ENCODE measurements at places on chromosomes 2 and 18.

DNA sequence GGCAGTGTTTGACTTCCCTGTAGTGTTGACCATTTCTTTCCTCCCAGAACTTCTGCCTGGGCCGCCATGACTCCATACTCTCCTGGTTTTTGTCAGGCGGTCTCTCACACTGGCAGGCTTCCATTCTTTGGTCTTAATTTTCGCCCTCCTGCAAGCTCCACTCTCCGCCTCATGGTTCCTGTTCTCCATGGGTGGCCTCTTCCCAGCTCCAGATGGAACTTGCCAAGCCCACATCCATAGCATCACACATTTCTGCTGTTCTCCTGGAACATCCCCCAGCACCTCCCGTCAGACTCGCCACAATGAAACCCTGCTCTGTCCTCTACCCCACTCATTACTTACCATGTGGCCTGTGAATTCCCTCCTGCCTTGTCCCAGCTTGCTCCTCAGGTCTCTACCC, 896 bp upstream of the AFF3 start:
- no peak for DNase-seq

DNA sequence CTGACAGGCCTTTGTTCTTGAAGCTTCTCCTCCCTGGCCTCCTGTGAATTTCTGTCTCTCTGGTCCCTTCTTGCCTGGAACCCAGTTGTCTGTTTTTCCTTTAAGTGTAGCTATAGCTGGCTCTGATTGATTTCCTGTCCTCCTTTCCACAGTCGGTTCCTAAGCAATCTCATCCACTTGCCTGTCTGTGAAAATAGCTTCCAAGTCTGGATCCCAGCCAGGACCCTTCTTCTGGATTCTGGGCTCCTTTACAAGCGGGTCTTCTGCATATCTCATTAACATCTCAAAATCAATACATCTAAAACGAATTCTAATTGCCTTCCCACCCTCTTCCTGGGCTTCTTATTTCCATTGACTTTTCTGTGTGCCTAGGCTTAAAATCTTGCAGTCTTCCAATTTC, 124.9 kb downstream of the DAW1 start:
- DNase-seq, result no peak

DNA sequence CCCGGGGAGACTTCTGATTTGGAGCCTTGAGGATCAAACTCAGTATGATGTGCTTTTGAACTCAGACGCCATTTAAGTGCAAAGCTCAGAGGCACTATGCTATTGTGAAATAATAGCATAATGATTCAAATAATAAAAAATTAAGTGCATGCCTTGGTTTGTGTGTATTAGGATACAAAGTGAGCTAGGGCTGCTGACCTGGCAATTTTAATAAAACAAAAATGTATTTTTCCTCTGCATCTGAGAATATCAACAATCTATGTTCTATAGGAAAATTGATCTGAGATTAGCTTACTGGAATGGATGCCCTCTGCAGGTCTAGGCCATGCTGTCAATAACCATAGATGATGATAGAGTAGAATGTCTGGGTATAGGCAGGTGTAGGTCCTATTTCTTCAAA, 278.8 kb downstream of the DCDC2C start:
- no peak for DNase-seq

DNA sequence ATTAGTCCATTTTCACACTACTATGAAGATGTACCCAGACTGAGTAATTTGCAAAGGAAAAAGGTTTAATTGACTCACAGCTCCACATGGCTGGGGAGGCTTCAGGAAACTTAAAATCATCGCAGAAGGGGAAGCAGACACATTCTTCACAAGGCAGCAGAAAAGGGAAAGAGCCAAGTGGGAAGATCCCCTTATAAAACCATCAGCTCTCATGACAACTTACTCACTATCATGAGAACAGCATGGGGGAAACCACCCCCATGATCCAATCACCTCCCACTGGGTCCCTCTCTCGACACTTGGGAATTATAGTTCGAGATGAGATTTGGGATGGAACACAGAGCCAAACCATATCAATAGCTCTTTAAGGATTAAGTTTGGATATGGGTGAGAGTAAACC, 246.1 kb upstream of the CYRIA start:
- no peak for DNase-seq

GRCh38 chr2:33020883-33021282, 74.1 kb downstream of the LTBP1 start:
- no peak for DNase-seq

DNA sequence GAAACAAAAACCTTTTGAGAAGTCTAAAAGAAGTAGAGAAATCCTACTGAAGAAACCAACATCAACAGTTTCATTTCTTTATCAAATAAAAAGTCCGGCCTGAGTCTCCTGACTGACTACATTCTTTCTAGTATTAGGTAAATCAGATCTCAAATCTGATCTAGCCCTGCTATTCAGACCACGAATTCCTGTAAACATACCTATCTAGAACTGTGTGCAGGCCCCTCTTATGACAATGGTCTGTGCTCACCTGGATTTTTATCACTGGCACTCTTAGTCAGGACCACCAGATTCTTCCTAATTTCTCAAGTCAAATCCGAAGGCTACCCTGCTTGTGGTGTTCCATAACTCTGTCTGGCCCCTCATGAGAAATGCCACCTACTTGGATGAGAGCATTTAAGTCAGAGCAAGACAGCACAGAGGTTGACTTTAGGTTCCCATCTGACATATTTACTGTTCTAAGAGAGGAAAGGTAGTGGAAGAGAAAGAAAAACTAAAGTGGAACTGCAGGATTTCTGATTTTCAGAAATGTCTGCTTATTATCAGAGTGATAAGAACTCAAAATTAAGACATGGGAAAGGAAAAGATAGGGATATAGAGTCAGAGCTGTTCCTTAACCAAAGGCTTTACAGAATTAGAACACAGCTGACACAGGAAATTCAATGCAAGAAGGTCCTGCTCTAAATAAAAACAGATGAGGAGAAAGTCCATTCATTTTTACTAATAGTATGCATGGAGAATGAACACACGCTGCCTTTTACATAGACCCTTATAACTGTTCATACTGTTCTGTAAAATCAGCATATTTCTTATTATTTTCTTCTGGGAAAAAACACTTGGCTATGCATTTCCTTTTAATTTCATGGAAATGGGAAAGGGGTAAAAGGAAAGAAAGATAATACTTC, 56.5 kb downstream of the SLC8A1 start:
- no peak for DNase-seq

DNA sequence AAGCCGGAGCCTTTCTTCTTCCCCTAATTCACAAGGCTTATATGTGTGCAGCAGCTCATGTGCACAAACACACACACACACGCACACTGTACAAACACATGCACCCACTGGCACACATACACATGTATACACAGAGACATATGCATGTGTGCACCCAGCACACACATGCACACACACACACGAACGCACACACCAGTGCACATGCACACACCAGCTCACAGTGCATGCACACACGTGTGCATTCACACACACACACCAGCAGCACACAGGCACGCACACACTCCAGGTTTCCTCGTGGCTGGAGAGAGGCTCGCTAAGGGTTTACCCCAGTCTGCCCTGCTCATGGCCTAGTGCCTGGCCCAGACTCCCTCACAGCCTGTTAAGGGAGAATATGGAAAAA, 234.0 kb downstream of the EIPR1 start:
- no peak for DNase-seq

- DNase-seq, result no peak
Observed at GRCh38 chr18:35163721-35164120, 77.1 kb upstream of the ZNF397 start.

DNA sequence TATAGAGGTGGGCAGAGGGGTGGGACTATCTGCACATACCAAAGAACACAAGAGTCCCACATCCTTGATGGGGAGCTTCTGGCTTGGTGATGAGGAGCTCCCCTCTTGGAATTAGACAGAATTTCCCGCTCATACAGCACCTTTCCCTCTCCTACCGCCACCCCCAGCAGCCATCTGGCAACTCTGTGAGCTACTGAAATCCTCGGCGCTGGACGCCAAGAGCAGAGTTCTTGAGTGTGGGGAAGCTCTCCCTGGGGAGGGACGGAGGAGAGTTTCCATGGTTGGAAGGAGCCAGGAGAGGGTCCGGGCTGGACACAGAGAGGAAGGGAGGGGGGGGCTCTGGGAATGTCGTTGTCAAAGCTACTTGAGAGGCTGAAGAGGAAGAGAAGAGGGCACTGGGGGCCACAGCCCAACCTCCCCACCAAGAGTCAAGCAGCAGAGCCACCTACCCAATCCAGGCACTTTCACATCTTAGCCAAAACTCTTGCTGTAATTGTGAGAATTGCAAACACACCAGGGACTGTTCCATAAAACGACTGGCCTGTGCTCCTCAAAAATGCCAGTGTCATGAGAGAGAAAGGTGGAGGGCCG, 89.4 kb upstream of the MCFD2 start:
- no peak for DNase-seq
